ENCODE measurements at places on chromosomes 4 and X.

- no peak for DNase-seq
These were observed 24.9 kb upstream of the DDX3X start for GRCh38 chrX:41308884-41309647.

- DNase-seq, result no peak
These were observed 43.0 kb upstream of the TAPT1 start for GRCh38 chr4:16269240-16269639.

DNA sequence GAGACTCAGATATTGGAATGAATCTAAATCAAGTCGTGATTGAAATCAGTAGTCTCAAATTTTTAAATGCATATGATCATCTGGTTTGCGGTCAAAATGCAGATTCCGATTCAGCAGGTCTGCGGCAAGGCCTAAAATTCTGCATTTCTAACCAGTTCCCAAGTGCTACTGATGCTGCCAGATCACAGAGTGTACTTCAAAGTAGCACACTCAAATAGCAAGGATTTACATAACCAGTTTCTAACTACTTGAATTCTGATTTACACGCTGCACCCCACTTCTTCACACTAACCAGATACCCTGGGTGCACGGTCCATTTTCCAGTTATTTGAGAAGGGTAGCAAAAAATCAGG is 752 bp downstream of the MBTPS2 start:
- DNase-seq, result no peak

DNA sequence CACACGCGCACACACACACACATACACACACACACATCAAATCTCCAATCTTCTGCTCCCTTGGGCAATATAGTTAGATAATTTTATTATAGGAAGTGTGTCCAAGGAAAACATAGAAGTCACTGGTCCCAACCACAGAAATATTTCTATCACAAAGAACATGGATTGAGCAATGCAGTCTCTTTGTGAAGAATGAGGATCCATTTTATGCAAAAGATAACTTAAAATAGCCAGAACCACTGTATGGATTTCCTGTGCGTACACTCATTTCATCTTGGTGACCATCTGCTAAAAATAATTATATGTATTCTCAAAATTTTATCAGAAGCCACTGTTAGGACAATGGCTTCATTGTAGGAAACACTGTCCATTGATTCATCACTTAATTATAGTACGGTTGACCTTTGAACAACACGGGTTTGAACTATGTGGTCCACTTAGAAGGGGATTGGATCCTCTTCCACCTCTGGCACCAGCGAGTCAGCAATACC is 169.6 kb upstream of the MXRA5 start:
- no peak for DNase-seq

DNA sequence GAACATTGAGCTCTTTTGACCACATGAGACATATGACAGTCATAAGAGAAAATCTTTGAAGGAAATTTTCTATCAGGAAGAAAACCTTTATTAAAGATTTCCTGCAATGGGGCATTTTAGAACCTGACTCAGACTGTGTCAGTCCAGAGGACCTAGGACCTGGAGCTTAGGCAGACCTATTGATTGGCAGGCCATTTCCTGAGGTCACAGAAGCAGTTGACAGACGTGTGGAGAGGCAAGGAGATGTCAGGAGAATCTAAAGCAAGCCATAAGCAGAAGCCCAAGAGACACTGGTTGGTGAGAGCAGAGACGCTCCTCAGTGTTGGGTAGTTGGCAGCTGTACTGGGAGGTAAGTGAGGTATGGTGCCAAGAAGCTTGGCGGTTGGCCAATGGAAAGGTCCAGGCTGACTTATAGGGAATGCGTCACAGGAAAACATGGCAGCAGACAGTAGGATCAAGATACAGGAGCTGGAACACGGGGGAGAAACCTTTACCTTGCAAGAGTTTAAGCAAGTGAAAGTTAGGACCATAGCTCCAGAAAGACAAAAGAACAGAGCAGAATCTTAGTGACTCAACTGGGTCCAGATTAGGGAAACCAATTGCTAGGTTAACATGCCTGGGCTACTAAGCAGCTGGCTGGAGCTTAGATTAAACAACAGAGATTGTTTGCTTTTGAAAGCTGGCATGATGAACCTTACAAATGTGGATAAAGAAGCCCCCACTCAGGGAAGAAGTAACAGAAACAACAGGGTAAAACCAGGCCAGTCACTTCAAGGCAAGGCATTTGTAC is 18.6 kb downstream of the PALLD start:
- DNase-seq, result peak; percentile 96

- no peak for DNase-seq
These were observed 114.1 kb upstream of the HHIP start for GRCh38 chr4:144531841-144532240.

GRCh38 chrX:146054311-146054710 is 236.7 kb downstream of the SLITRK2 start:
- DNase-seq, result peak; percentile 28

DNA sequence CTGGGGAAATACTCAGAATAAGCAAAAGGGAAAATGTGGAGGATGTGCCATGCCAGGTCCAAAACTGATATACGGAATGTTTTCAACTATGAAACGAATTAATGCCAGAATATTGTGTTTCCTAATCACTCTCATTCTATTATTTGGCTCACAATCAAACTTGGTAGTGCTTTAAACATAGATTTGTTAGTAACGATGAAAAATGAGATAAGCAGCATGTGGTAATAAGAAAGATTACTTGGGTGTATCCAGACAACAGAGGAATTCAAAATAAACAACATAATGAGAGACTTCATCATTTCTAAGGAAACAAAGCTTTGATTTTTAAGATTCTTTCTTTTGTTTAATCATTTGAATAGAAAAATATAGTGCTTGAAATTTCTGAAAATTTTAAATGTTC is 237.3 kb downstream of the TACR3 start:
- DNase-seq, result no peak

DNA sequence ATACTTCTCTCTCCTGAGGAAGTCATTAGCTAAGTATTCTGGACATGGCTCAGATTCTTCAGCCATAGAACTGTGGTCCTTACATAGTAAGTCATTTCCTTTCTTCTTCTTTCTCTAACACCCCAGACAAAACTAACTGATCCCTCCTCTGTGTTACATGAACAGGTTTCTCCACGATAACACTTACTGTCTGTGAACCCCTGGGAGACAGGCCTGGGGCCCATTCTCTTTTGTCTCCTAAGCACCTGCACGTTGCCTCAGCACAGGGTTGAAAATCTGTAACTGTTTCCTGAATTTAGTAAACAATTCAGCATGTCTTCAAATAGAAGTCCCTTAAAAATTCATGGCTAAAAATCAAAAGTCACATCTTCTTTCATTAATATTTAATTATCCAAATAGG is 24.7 kb downstream of the APBB2 start:
- no peak for DNase-seq

DNA sequence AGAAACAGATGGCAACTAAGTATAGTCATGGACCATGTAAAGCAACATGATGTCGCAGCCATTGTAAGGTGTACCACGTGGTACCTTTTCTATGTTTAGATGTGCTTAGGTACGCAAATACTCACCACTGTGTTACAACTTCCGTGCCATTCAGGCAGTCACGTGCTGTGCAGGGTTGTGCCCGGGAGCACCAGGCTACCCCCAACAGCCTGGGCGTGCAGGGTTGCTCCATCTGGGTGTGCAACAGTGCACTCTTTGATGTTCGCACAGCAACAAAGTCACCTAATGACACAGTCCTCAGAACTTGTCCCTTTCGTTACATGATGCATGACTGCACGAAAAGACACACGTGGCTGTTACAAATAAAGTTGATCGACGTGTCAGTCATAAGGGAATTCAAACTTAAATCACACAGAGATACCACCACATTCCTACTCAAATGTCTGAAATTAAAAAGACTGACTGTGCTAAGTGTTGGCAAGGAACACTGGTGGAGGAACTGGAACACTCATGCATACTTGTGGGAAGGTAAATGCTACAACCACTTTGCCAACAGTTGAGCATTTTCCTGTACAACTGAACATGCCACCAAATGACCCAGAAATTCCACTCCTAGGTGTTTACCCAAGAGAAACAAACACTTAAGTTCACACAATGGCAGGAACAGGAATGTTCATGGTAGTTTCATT is 24.3 kb downstream of the CPLX1 start:
- DNase-seq, result no peak

GRCh38 chr4:56843421-56843899 is 22.0 kb upstream of the SPINK2 start:
- DNase-seq, result no peak

DNA sequence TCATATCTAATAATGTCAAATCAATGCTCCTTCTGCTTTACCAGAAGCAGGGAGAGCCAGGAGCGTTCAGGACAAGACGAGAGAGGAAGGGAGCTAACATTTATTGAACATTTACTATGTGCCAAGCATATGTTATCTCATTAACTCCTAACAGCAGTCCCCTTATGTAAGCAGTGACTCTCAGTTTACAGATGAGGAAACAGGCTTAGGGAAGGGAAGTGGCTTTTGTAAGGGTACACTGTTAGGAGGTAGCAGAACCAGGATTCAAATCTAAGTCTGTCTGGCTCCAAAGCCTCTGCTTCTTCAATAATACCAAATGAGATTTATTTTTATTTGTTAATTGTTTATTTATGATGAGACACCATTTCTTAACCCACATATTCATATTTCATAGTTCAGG is 2.6 kb upstream of the STARD8 start:
- no peak for DNase-seq

DNA sequence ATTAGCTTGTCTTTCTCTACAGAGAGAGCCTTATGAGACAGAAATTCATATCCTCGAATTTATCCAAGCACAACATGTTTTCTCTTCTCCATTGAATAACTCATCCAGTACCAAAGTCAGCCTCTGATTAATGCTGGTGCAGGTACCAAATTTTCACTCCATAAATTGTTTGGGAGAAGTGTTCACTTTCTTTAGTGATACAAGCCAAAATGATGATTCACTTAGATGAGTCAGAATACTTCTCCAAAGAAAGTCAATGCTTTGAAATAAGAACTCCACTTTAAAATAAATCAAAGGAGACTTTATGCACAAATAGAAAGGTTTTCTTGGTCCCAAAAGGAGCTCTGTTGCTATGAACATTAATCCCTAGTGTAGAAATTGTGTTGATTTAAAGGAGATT is 60.2 kb downstream of the MAOB start:
- DNase-seq, result no peak

- DNase-seq, result no peak
These were observed 221.6 kb downstream of the AFAP1 start for GRCh38 chr4:7717946-7718490.

DNA sequence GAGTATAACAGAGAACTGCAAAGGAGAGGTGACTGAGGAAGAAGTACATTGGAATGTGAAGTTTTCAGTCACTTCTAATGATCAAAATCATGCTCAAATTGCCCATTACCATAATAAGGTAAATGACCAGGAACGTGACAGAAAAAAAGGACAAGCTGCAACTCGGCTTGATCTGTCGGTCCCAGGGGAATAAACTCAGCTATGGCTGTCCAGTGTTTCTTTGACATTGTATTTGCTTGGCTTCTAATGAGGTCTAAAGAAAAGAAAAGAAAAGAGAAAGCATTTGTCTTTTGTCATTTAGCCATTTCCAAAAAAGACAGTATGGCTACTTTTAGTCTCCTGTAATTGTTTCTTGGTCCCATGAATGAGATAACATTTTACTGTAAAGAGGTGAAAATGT is 25.2 kb downstream of the PHOX2B start:
- DNase-seq, result no peak

GRCh38 chr4:122663291-122663690 is 42.4 kb upstream of the IL21 start:
- no peak for DNase-seq

DNA sequence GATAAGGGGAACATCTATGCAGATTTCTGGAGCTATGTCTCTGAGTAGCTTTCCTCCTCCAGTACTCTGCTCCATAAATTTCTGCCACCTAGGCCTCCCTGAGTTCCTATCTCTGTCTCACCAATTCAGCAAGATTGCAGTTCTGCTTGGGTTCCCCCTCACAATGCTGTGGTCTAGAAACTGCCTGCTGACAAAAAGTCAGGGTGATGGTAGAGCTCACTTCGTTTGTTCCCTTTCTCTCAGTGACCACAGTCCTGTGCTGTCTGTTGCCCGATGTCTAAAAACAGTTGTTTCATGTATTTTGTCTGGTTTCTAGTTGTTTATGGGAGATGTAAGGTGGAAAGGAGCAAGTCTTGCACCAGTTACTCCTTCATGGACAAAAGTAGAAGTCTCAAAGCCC is 41.1 kb downstream of the AMMECR1 start:
- no peak for DNase-seq

DNA sequence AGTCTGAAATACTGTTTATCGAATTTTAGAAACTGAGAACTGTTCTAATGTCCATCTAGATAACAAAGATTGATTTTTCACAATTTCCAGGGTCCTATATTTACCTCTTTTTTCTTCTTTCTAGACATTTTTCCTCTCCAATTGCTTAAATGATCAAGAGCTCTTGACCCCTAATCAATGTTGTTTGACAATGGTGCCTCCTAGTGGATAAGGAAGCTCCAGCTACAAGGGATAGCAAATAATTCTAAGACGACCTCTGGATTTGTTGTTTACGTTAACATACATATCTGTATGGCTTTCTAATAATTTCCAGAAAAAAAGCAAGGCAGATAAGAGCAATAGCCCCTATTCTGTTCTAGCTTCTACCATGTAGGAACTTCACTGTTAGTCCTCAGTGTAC is 35.8 kb downstream of the GPR82 start:
- DNase-seq, result no peak

DNA sequence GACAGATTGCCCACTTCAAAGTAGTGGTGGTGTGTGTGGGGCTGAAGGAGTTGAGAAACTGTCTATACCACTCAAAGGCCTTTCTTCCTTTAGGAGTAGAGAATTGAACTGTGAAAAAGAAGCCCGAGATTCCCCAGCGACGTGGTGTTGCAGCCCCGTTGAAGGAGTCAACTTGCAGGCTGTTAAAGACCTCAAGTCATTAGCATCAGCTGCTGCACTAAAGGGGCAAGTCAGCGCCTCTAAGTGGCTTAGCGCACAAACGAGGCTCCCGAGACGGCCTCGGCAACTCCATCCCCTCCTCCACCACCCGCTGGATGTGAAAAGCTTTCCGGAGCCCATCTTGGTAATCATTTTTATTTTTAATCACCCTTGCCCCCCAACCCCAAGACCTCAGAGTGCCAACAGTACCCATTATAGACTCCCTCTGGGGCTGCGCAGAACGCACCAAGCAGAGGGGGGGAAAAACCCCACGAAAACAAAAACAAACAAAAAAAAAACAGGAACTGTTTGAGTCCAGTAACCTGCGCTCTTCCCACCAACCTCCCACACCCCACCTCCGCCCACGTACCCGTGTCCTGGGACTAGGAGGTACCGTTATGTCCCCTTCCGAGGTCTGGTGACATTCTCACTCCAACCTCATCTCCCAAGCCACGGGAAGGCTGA is 913 bp upstream of the PRDM8 start:
- DNase-seq, result no peak

GRCh38 chr4:178577933-178578332 is 1135.7 kb upstream of the AGA start:
- DNase-seq, result no peak

DNA sequence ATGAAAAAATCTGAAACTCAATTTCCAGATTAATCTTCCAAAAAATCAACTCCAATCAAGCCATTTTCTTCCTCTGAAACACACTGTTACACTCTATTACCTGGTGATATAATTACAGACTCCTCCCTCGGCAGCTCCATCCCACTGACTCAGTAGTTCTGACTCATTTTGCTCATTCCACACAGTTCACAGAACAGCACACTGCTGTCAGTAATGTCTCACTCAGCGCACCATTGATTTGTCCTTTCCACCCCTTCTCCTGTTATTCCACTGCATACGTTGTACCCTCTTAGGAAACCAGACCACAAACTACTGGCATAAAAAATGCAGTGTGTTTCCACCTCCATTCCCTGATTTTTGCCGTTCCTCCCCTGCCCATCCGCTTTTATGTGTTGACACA is 212.7 kb downstream of the SLIT2 start:
- no peak for DNase-seq

- DNase-seq, result peak; percentile 58
These were observed 102.4 kb downstream of the CLNK start for GRCh38 chr4:10582059-10582686.

Data from NCI-H1092 treated with DMSO at 0.1 percent for 48 hours (cell line).